ENCODE measurements at places on chromosomes 7 and 10.

GRCh38 chr10:127880557-127880956, 12.2 kb downstream of the CLRN3 start:
- DNase-seq = no peak

DNA sequence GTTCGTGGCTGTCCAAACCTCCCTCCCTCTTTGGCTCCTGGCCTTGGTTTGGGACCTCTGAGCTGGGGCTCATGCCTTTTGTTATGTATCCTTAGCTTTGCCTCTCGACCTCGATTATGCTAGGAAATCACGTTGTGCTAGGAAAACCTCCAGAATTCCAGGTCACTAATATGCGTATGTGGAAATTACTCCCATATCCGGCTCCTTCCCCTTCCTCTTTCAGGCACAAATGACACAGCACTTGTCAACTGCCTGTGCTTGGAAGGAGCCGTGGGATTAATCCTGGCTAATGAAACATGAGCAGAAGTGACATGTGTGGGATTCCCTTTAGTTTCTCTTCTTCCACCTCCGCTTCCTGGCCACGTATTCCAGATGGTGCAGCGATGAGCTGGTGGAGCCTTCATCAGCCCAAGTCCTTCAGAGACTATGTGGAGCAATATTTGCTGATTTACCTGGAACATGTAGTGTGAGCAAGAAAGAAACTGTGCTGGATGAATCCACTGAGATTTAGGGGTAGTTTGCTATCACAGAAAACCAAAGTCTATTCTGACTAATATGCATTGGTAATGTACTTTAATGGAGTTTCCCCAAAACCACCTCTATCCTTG, 149.2 kb downstream of the REEP3 start:
- no peak for DNase-seq

GRCh38 chr10:24901686-24902399, 50.6 kb downstream of the PRTFDC1 start:
- no peak for DNase-seq

DNA sequence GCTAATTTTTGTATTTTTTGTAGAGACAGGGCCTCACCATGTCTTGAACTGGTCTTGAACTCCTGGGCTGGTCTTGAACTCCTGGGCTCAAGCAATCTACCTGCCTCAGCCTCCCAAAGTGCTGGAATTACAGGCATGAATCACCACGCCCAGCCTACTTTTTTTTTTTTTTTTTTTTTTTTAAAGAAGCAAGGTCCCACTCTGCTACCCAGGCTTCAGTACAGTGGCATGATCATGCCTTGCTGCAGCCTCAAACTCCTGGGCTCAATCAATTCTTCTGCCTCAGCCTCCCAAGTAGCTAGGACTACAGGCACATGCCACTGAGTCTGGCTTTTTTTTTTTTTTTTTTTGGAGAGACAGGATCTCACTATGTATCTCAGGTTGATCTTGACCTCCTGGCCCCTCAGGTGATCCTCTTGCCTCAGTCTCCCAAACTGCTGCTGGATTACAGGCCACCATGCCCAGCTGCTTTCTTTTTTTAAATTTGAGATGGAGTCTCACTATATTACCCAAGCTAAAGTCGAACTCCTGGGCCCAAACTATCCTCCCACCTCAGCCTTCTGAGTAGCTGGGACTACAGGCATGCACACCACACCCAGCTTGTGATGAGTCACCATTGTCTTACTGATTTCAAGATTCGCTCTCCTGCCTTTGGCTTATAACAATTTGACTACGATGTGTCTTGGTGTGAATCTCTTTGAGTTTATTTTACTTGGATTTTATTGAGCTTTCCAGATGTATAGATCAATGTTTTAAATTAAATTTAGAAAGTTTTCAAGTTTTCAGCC, 9.0 kb downstream of the RPEL1 start:
- no peak for DNase-seq

DNA sequence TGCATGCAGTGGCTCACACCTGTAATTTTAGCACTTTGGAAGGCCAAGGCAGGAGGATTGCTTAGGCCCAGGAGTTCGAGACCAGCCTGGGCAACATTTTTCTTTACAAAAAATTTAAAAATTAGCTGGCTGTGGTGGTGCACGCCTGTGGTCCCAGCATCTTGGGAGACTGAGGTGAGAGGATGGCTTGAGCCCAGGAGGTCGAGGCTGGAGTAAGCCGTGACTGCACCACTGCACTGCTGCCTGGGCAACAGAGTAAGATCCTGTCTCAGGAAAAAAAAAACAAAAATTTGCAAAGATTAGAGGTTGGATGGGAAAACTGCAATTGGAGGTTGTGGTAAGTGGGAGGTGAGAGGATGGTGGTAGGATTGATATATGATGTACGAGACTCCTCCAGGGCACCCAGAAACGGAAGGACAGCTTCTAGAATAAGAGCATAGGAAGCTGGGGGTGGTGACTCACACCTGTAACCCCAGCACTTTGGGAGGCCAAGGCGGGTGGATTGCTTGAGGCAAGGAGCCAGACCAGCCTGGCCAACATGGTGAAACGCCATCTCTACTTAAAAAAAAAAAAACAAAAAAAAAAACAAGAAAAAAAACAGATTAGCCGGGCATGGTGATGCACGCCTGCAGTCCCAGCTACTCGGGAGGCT, 19.1 kb upstream of the PARP12 start:
- no peak for DNase-seq

DNA sequence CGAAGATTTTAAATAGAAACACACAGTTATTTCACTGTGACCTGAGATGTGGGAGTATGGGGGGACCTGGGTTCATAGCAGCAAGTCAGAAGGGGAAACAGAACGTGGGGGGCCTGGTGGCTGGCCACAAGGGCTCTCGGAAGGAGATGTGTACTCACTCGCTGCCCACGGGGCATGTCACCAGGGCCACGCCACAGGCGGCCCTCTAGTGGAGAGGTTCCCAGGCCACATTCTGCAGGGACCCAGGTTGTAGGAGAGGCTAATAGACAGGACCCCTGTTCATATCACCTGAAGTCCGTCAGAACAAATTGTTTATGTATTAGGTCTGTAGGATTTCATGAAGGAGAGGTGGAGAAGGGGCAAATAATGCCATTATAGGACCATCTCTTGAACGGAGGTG, 25.1 kb upstream of the SVOPL start:
- no peak for DNase-seq

DNA sequence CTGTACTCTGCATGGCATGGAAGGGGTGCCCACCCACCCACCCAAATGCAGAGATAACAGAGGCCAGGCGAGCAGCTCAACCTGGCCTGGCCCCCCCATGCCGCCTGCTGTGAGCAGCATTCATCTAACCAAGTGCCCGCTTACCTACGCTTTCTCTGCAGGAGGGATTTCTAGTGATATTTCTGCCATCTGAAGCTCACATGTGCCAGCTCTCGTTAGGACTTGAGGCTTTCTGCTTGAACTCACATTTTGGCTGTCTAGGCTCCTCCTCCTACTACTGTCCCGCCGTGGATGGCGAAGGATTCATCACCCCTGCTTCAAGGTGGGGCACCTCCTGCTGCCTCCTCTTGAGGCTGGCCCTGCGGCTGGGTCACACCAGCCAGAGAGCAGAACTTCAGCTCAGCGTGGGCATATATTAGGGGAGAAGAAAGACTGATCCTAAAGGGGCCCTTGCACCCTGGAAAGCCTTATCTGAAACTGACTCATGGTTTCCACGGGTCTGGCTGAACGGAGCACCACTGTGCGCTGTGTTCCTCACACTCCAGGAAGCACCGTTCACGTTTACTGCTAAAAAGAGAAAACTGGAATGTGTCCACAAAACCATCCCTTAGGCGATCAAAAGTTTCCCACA, 45.5 kb downstream of the CTBP2 start:
- no peak for DNase-seq

DNA sequence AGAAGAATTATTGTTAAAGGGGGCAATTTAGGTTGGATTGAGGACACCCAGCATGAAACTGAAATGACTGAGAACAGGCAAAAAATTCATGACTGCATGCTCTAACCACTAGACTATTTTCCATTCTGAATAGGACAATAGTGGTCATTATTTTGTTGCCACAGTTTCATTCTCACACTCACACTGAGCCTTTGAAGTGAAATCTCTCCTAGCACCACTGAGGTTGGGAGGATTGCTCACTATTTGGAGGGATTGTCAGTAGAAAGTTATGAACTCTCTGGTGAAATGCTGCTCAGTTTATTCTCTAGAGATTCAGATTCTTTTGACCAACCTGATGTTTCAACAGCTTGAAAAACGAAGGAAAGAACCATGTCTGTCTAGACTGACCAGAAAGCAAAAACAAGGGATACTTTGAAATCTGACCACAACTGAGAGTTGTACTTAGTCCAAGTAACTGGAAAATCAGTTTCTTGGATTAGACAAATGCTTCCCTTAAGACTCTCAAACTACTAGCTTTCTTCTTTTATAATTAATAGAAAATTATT, 191.2 kb downstream of the DYNC1I1 start:
- DNase-seq = no peak

DNA sequence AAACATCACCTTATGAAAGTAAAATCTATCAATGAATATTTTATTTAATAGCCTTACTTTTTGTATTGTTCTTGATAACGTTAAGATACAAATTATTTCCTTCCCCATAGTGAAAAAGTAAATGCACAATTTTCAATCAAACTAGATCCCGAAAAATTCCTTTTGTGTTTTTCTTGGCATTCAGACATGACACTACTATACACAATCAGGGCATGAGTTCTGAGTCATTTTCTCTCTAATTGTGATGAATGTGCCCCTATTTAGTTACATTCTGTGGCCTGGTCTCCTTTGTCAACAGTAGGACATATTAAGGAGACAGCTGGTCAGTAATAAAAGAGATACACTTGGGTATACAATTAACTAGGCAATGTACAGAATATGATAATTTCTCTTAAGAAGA, 19.8 kb downstream of the COL1A2 start:
- DNase-seq = no peak

GRCh38 chr7:98185101-98185500, 26.1 kb upstream of the BHLHA15 start:
- DNase-seq = no peak
